Astrocyte (in vitro differentiated cells and primary cell): ENCODE measurements at places on chromosomes 11 and 22. TPM values are rescaled to one million over a fixed set of nuclear protein-coding genes. Genes with fewer than 3 reads are reported as not detected.
A peak's percentile ranks its signal among the peaks of the same experiment; 100 is the strongest.

DNA sequence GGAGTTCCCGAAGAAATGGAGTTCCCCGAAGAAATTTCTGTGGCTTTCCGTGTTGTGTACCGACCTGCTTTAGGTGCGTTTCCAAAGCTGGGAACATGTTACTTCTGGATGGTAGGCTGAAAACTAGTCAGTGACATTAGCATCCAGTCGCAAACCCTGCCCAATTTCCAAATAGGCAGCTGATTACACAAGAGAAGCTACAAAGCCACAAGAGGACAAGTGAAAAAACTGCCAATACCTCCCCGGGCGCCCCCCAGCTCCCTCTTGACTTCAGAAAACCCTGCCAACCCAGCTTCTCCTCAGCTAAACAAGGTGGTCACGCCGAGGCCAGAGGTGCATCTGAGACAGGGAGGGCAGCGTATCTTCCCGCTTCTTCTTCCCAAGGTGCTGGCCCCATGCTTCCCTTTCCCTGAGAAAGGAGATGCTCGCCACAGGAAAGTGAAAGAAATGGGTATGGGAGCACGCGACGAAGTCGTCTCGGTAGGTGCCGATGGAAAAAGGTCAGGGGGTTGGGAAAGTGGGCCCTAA is 551 bp downstream of the AGBL2 start:
- no peak for DNase-seq

GRCh38 chr11:8610532-8611116 is 16.6 kb upstream of the STK33 start:
- no peak for DNase-seq

- no peak for DNase-seq
Observed at GRCh38 chr11:28476864-28477263, 368.7 kb downstream of the METTL15 start.

- no peak for DNase-seq
Observed at GRCh38 chr11:44883277-44883676, 67.4 kb downstream of the TP53I11 start.

GRCh38 chr11:88619071-88619425 is 281.5 kb upstream of the CTSC start:
- no peak for DNase-seq

GRCh38 chr11:19953336-19953735 is 206.9 kb downstream of the DBX1 start:
- DNase-seq = peak; percentile 74

DNA sequence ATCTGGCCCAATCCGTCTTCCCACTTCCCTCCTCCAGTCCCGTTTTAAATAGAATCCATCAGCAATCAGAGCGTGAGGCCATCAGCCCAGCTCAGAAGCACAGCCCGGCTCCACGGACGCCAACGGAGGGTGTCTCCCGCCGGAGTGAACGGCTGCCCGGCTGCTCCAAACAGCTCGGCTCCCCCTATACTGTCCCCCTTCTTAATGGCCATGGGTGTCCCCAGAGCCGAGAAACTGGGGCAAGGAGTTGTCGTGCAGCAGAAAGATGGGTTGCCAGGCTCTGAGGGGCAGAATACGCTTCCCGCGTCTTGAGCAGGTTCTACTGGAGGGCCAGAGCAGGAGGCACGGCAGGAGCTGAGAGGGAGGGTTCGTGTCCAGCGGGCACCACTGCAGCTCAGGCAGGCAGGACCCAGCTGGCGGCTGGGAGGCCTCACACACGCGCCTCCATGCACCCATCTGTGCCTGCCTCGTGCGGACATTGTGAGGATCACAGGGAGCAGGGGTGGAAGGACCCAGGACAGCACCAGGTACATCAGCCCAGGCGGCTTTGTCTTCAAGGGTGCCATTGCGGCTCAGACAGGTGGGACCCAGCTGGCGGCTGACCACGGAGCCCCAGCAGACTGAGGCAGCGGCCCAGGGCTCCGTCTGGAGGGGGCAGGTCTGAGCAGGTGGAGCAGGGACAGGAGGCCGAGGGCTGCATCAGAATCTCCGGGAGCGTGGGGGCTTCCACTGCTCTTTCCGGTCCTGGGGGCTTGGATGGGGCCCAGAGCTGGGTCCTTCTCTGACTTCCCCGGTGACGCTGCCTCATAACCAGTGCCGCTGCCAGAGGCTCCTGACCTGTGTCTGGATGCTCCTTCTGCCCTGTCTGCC is 882.7 kb downstream of the BRD1 start:
- DNase-seq = no peak

- peak; percentile 48 for DNase-seq
Observed at GRCh38 chr11:68010090-68011041, at the start of gene ALDH3B1. Gene ALDH3B1, plus strand, starts transcription at chr11:68010327. Its CDS starts 4,971 bp downstream, at chr11:68015298.

- DNase-seq = no peak
Observed at GRCh38 chr11:119589001-119589400, 140.0 kb downstream of the NECTIN1 start.

DNA sequence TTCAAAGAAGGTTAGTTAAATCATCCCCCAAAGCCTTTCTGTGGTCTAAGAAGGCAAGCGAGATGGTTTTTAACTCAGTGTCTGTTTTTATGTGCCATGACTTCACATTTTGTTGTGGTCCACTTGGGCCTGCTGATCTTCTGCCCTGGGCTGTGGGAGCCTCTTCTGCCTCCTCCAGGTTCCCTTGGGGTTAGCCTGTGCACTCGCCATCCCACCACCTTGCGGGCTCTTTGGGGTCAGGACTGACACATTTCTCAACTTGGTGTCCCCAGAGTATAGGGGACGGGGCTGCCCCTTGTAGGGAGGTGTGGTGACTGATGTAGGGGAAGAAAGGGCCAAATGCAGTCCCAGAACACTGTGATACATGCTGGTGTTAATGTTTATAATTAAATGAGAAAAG is 207.0 kb downstream of the TBC1D22A start:
- DNase-seq = no peak

DNA sequence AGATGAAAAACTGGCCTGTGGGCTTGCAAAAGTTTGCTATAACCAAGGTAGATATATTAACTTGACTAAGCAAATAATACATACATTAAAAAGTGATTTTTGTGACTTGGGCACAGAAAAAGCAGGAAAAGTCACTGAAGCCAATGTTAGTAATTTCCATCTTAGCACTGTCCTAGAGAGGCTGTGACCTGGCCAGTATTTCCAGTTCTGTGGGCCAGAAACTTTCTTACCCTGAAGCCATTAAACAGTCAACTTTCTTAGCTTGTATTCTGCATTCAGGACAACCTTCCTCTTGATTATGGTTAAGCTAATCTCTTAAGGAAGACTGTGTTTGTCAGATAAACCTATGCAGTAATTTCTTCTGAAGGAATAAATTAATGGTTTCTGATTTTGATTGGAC is 22.3 kb upstream of the SLC36A4 start:
- DNase-seq = no peak

- peak; percentile 80 for DNase-seq
Observed at GRCh38 chr11:114562166-114562916, 2.7 kb upstream of the NXPE1 start.

- DNase-seq = peak; percentile 68
Observed at GRCh38 chr11:33773987-33774735, at the start of gene FBXO3. Gene FBXO3, minus strand, starts transcription at chr11:33774520. Its CDS starts 23 bp downstream, at chr11:33774497.

- no peak for DNase-seq
Observed at GRCh38 chr22:20998411-20999336, 3.2 kb downstream of the THAP7 start.

- DNase-seq = no peak
Observed at GRCh38 chr22:47423861-47424820, 661.7 kb downstream of the TBC1D22A start.

- no peak for DNase-seq
Observed at GRCh38 chr11:44434191-44434590, 124.3 kb upstream of the ALX4 start.

DNA sequence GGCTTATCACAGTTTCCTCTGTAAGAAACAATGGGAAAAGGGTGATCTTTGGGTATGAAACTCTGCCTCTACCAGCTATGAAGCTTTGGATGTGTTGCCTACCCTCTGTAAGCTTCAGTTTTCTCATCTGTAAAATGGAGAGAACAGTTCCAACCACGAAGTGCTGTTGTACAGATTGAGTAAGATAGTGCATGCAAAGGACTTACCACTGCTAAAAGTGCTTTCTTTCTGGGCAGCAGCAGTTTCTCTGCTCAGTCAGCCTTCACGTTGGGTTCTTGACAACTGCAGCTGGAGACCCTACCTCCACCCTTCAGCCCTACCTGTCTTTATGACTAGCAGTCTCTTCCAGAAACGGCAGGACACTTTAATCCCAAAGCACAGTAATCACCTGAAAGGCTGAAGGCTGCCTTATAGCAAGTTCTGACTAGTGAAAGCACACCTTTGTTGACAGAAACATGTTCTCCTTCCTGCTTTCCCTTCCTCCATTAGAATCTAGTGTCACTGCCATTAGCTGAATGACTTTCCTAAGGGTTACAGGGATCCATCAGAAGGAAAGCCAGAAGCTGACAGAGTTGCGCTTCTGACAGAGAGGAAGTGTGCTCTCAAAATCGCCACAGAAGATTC is 91.4 kb downstream of the RPL27A start:
- DNase-seq = no peak

DNA sequence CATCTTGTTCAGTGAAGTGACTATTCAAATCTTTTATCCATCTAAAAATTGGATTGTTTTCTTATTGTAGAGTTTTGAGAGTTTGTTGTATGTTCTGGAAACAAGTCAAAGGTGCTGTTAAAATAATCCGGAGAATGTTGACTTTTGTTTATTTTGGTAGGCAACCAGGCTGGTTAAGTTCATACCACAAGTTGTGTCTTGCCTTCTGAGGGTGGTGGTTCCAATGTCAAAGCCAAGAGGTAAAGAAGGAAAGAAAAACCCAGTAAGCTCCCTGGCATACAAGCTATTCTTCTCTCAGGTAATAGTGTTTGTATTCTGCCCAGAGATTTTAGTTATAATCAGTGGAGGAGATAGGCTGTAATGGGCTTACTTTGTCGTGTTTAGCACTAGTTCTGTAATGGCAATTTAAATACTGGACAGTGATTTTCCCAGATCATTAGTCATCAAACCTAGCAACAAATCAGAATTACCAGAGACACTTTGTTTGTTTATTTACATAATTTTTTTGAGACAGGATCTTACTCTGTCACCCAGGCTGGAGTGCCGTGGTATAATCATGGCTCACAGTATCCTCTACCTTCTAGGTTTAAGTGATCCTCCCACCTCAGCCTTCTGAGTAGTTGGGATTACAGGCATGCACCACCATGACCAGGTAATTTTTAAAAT is 15.1 kb upstream of the CSRP3 start:
- no peak for DNase-seq

DNA sequence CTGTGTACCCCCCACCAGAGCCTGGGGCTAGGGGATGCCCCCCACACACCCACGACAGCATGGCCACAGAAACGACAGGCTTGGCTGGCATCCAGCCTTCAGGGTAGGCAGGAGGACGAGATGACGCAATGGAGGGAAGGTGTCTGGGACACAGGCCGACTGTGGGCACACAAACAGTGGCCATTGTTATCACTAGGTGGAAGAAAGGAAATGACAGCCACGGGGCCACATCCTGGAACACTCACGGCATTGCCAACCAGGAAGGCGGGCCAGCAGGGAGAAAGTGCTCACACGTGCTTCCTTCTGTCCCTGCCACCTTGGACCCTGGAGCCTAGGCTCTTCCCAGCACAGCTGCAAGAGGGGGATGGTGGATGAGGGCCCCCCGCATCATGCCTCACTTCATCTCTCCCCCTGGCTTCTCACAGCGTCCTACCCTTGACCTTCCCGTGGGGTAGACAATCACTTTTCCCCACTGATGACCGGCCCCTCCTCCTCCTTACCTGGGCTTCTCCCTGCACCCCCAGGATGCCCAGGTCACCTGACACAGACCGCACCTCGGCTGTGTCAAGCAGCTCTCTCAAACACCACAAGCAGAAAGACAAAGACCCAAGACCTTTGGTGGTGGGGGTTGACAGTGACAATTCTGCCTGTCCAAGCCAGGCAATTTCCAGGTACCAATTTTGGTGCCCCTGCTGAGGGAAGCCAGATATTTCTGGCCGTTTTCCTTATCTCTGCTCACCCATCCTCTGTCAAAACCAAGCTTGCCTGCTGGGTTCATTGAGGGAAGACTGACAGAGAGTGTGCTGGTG is 8.6 kb downstream of the PLA2G6 start:
- peak; percentile 48 for DNase-seq

DNA sequence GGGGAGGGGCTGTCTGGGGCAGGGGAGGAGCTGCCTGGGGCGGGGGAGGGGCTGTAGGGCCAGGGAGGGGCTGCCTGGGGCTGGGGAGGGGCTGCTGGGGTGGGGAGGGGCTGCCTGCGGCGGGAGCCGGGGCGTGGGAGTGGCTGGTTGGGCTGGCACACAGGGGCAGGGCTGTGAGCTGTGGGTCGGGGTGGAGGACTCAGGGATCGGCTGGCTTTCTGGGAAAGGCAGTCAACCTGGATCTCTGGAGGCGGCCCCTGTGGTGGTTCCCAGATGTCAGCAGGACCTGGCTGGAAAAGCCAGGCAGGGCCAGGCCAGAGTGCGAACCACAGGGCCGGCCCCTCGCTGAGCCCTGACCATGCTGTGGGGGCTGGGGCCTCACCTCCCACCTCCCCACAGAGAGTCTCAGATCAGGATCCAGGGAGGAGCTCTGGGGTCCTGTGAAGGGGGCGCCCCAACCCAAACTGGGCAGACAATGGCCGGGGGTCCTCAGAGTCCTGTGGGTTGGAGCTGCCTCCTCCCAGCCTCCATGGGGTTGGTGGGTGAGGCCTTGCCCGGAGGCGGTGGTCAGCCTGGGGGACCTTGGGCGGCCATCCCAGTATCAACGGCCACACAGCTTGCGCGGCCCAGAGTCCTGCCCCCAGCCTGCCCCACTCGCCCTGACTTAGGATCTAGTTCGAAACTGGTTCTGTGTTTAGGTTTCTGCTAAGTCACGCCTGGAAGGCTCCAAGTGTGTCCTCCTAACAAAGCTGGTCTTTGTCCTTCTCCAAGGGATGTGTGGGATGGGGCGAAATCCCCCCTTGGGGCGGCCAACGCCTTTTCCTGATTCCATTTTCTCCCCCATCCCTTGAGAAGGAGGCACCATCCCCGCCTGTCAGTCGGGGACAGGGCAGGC is 1.9 kb downstream of the MUC5B start:
- DNase-seq = no peak

Gene C11orf91
- total RNA-seq = not detected in 2 replicates

Gene ACP2
- total RNA-seq = 40.8 and 42.2 TPM in 2 replicates

Gene SNX32
- total RNA-seq = 1.2 and 1.5 TPM in 2 replicates

Gene UCP3
- total RNA-seq = 0.65 and 2.0 TPM in 2 replicates

Gene CCDC34
- total RNA-seq = 11.7 and 12.8 TPM in 2 replicates

Gene OOSP2
- not detected in 2 replicates for total RNA-seq

Gene GPHA2
- total RNA-seq = not detected in 2 replicates

Gene IFITM1
- 526 and 631 TPM in 2 replicates for total RNA-seq
